ENCODE measurements at places on chromosomes 11 and 22. TPM values are rescaled to one million over a fixed set of nuclear protein-coding genes. Genes with fewer than 3 reads are reported as not detected.

PRODH gene
- polyA plus RNA-seq, result 14.4 TPM

GRCh38 chr11:14713496-14714244 lies 70.1 kb downstream of the PDE3B start:
- no peak overlapping the region for H3K27ac ChIP-seq
- no peaks in the 10 kb centered on the region for H3K27me3 ChIP-seq
- DNase-seq, result no peak

KRTAP5-2 gene
- polyA plus RNA-seq, result 0.04 TPM

GRCh38 chr22:36884349-36885158 lies 23.7 kb downstream of the NCF4 start:
- no peaks in the 10 kb centered on the region for H3K36me3 ChIP-seq
- no peak for DNase-seq
- H3K27ac ChIP-seq, result no peak overlapping the region
- H3K27me3 ChIP-seq, result no peaks in the 10 kb centered on the region

WNT11 gene
- polyA plus RNA-seq, result 5.3 TPM

TSGA10IP gene
- polyA plus RNA-seq, result not detected

- no peak for DNase-seq
- no peaks in the 10 kb centered on the region for H3K27me3 ChIP-seq
- H3K36me3 ChIP-seq, result peaks cover 54% of the 10 kb centered on the region
- no peak overlapping the region for H3K4me3 ChIP-seq
- H3K4me1 ChIP-seq, result peaks cover 72% of the 10 kb centered on the region
Measured at GRCh38 chr22:24559471-24559870, 3.7 kb downstream of the SNRPD3 start.

GRCh38 chr11:17898782-17899181 lies 114.1 kb downstream of the SERGEF start:
- no peaks in the 10 kb centered on the region for H3K4me1 ChIP-seq
- H3K36me3 ChIP-seq, result no peaks in the 10 kb centered on the region
- H3K27me3 ChIP-seq, result no peaks in the 10 kb centered on the region
- no peak overlapping the region for H3K4me3 ChIP-seq
- no peak overlapping the region for H3K27ac ChIP-seq
- DNase-seq, result no peak

Measured in heart right ventricle (tissue), 16 donors.